ENCODE measurements at places on chromosomes 6 and 20.

- peak; percentile 80 for DNase-seq
These were observed 30.3 kb upstream of the POPDC3 start for GRCh38 chr6:105209950-105210706.

- peak; percentile 89 for DNase-seq
These were observed 182.5 kb downstream of the GMPR start for GRCh38 chr6:16420715-16421461.

- no peak for DNase-seq
These were observed 226.0 kb downstream of the BMP2 start for GRCh38 chr20:6993511-6993910.

GRCh38 chr6:34246563-34247391, 2.0 kb downstream of the SMIM29 start:
- peak; percentile 47 for DNase-seq

DNA sequence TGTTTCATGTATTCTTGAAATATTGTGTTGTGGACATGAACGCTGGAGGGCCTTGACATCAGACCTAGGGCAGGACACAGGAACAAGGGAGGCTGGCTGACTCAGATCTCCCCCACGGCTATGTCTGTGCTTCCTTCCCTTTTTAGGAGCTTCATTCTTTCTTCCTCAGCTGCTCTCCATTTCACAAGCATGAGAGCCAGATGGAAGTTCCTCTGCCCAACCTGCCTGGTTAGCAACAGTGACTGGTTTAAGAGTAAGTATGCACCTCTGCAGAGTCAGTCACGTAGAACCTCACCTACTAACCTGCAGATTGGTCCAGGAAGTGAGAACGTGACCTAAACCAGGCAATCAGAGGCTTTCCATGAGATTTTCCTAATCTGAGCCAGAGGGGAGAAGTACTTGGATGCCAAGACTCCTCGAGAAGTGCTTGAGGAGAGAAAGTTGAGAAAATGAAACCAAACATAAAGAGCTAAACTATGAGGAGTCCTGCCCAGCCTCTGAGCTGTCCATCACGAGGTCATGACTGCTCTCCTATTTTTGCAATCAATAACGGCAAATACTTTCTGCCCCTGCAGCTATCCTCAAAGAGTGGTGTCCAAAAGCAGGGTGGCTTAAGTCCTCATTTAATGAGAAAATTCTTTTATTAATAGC, 465.2 kb upstream of the CITED2 start:
- DNase-seq, result peak; percentile 91

- DNase-seq, result no peak
These were observed 95.1 kb upstream of the EXOC2 start for GRCh38 chr6:788058-788457.

DNA sequence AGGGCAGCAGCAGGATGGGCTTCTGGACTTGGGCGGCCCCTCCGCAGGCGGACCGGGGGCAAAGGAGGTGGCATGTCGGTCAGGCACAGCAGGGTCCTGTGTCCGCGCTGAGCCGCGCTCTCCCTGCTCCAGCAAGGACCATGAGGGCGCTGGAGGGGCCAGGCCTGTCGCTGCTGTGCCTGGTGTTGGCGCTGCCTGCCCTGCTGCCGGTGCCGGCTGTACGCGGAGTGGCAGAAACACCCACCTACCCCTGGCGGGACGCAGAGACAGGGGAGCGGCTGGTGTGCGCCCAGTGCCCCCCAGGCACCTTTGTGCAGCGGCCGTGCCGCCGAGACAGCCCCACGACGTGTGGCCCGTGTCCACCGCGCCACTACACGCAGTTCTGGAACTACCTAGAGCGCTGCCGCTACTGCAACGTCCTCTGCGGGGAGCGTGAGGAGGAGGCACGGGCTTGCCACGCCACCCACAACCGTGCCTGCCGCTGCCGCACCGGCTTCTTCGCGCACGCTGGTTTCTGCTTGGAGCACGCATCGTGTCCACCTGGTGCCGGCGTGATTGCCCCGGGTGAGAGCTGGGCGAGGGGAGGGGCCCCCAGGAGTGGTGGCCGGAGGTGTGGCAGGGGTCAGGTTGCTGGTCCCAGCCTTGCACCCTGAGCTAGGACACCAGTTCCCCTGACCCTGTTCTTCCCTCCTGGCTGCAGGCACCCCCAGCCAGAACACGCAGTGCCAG, at the start of gene TNFRSF6B:
Gene TNFRSF6B, plus strand, starts transcription at position 25 of the 729 bp plus-strand sequence. Its CDS starts 116 bp downstream, at position 141.
- DNase-seq, result no peak

GRCh38 chr6:34595332-34596184, 39.4 kb upstream of the SPDEF start:
- peak; percentile 52 for DNase-seq

DNA sequence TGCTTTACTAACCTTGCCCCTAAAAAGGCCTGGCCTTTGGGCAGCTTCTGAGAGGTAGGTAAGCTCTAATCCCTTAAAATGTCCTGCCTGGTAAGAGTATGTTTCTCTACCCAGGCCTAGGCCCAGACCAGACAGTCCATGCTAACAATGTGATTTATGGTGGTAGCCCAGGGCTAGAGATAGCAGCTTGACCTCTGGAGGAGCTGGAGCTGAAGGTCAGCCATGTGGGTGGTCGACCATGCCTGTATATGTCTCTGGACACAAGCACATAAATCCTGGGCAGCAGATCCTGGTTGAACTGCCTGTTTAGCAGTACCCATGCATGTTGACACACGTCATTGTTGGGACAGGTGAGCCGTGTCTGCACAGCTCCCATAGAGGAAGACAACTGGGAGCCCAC, 62.1 kb upstream of the PHACTR1 start:
- DNase-seq, result no peak

- no peak for DNase-seq
These were observed 48.0 kb downstream of the MKKS start for GRCh38 chr20:10385850-10386544.

- no peak for DNase-seq
These were observed 131.5 kb upstream of the KCNK16 start for GRCh38 chr6:39453956-39454524.

- DNase-seq, result peak; percentile 99
These were observed 45.1 kb downstream of the PTK7 start for GRCh38 chr6:43120944-43121913.

GRCh38 chr6:80133020-80133419, 26.5 kb downstream of the BCKDHB start:
- DNase-seq, result peak; percentile 68

GRCh38 chr6:170295510-170296422, 4.9 kb upstream of the DLL1 start:
- DNase-seq, result no peak

GRCh38 chr20:37154684-37155298, 24.3 kb upstream of the RPN2 start:
- no peak for DNase-seq

DNA sequence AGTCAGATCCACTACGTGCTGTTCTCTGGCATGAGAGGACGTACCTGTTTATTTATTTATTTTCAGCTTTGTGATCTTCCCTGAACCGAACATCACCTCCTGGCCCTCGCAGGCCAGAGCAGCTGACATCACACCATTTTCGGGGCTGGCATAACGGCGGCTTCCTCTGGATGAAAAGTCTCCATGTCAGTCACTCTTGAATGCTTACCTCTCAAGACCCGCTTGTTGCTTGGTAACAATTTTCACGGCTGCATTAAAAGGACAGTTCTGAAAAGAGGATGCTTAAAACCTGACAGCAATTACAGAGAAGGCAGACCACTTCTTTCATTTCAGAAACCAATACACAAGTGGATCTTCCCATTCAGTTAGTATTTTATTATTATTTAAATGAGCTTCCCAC, 159.8 kb upstream of the CDH4 start:
- DNase-seq, result no peak

- DNase-seq, result no peak
These were observed 19.2 kb downstream of the PHACTR3 start for GRCh38 chr20:59623583-59623982.

- DNase-seq, result no peak
These were observed 23.6 kb upstream of the HLA-E start for GRCh38 chr6:30465595-30466306.

DNA sequence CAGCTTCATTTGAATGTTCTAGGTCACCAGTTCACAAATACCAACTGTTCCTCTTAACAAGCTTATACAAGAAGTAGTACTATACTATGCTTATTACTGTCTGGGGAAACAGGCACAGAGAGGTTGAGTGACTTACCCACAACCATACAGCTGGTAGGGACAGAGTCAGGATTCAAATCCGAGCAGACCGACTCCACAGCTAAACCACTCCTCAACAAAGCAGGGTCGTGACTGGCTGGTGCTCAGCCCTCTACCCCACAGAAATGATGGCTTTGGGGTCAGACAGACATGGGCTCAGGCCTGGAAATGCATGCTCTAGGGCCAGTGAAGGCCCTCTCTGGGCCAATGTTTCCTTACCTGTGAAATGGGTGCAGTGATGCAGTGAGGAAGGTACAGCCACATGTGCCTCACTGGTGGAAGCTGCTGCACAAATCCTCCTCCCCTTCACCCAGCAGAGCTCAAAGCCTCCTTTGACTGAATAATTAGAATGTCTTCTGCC, 63.6 kb downstream of the MRPL14 start:
- no peak for DNase-seq

- no peak for DNase-seq
These were observed 295.6 kb downstream of the MAFB start for GRCh38 chr20:40393197-40394079.

GRCh38 chr6:44226368-44227147, 3.2 kb downstream of the SLC29A1 start:
- DNase-seq, result no peak

- peak; percentile 54 for DNase-seq
These were observed 34.2 kb downstream of the FOXF2 start for GRCh38 chr6:1423578-1423977.

GRCh38 chr6:11432091-11432490, 105.5 kb upstream of the TMEM170B start:
- no peak for DNase-seq

DNA sequence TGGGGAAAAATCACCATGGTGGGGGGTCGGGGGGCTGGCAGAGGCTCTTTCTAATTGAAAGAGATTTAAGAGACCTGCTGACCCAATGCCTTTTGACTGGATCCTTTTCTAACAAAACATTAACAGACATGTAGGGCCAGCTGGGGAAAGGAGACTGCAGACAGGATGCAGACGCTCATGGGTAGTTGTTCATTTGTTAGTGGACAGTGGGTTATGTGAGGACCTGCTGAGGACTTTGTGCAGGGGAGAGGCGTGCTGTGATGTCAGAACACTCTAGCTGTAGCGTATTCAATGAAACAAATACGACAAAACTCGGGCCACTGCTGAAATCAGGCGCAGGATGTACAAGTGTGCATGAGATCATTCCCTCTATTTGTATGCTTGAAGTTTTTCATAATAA, 1.2 kb downstream of the IP6K3 start:
- peak; percentile 29 for DNase-seq

DNA sequence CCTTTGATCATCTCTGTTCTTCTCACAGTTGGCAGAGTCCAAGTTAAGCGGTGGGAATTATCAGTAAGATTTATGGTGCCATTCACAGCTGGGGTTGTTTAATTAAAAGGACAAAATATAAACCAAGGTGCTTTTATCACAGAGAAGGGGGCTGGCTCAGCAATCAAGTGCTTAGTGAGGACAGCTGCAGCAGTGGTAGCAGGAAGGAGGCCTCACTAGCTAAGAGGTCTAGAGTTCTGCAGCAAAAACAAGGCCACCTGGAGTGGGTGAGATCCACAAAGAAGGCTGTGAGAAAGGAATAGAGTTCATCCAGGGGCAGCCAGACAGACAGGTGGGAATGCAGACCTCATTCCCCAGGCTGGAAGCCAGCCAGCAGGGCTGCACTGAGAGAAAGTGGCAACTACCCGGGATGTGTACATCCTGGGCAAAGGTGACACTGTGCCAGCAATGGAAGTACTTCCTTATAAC, 37.1 kb downstream of the PIGU start:
- no peak for DNase-seq

DNA sequence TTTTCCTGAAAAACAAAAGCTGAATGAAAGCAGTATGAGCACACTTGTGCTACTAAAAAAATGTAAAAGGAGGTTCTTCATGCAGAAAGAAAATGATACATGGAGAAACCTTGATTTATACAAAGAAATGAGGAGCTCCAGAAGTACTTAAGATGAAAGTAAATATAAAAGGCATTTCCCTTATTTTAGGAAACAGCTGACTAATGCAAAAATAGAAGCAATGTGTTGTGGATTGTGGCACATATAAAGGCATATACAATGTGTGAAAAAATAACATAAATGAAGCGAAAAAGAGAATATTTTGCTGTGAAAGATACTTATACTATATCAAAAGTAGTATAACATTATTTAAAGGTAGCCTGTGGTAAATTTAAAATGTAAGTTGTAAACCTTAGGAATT, 41.2 kb upstream of the PHIP start:
- DNase-seq, result no peak

DNA sequence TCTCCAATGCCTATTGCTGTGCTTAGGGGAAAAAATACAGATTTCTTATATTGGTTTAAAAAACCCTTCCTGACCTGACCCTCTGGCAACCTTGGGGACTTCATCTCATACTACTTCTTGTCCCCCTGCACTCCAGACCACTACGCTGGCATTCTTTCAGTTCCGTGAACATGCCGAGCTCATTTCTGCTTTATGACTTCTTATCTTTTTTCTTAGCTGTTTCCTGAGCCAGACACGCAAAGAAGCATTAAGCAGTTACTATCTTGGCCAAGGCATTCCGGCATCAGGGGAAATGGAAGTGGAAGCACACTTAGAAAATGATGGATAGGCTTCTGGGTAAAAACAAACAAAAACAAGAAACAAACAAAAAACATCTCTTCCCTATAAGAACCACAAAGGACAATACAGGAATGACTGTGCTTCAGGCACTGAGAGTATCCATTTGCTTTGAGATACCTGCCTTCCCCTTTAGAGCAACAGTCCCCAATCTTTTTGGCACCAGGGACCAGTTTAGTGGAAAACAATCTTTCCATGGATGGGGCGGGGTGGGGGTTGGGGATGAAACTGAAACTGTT, 4.4 kb upstream of the CCDC28A start:
- DNase-seq, result no peak

GRCh38 chr20:20393207-20394120, 25.6 kb downstream of the INSM1 start:
- DNase-seq, result peak; percentile 73

GRCh38 chr6:3766214-3766613, 14.7 kb upstream of the PXDC1 start:
- DNase-seq, result peak; percentile 80

DNA sequence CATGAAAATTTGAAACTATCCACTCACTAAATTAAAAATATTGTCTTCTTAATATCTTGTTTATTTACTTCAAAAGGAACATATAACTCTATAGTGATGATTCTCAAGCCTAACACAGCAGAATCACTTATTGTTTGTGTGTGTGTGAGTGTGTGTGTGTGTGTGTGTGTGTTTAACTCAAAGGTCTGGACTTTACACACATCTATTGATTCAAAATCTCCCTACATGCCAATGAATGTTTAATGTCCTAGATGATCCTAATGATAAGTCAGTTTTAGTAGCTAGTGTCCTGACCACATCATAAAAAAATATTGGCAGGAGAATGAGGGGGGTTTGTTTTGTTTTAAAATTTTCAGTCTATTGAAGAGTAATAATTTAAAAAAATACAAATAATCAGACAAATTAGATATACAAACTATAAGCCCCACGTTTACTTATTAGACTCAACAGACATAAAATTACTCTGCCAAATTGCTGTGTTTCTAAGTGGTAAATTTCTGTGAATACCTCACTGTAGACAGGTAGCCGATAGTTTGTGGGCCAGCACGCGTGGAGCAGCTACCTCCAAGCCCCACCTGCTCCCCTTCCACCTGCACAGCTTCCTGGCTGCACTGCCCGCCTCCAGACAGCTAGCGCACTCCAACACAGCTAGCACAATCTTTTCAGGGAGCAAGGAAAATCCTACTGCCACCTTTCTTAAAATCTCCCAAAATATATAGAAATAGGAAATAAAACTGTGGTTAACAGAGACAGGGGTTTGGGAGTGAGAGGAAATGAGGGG, 349.6 kb downstream of the PKHD1 start:
- DNase-seq, result no peak
